ENCODE measurements at places on chromosomes 2 and 18.
A peak's percentile ranks its signal among the peaks of the same experiment; 100 is the strongest.

- no peak for DNase-seq
Measured at GRCh38 chr18:76483780-76484179, 11.3 kb downstream of the ZNF516 start.

GRCh38 chr2:236130349-236130998 is 37.7 kb downstream of the GBX2 start:
- DNase-seq: no peak

DNA sequence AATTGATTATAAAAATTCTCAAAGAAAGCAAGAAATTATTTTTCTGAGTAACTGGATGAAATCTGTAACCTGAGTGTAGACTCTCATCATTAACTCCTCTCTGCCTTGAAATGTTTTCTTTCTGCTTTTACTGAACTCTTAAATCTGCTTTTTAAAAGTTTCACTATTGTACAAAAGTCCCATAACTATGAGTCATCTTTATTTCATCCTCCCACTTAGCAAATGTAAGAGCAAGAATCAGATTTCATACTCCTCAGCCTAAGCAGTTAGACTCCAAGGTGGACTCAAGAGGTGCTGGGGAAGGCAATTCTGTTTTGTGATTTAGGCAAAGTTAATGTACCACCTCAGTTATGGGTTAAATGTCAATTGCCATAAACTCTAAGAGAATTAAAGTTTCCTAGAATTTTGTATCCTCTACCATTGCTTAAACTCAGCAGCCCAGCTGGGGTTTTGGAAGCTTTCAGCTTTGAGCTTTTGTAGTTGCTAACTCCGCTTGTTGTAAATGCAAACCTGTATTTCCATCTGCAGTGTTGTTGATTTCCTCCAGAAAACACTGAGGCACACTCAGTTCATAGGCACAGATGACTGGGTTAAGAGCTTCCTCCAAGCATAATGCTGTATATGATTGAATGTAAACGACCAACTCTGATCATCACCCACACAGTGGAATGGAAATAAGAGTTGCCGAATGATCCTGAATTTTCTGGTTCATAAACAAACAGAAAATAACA is 268.8 kb downstream of the ARHGAP15 start:
- peak; percentile 10 for DNase-seq

DNA sequence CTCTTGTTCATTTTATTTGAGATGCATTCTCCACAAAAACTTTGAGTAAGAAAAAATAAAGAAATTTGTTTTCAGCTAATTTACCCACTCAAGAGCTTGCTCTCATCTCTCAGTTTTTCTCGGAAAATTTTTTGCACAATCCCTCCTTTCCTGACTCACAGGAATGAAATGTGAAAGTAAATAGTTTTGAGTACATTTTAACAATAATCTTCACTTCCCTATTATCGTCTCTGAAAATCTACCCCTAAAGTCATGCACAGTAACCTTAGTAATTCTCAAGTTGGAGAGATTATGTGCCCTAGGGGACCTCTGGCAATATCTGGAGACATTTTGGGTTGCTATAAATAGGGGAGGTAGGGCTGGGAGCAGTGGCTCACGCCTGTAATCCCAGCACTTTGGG is 2.6 kb downstream of the CYB5A start:
- DNase-seq: no peak

DNA sequence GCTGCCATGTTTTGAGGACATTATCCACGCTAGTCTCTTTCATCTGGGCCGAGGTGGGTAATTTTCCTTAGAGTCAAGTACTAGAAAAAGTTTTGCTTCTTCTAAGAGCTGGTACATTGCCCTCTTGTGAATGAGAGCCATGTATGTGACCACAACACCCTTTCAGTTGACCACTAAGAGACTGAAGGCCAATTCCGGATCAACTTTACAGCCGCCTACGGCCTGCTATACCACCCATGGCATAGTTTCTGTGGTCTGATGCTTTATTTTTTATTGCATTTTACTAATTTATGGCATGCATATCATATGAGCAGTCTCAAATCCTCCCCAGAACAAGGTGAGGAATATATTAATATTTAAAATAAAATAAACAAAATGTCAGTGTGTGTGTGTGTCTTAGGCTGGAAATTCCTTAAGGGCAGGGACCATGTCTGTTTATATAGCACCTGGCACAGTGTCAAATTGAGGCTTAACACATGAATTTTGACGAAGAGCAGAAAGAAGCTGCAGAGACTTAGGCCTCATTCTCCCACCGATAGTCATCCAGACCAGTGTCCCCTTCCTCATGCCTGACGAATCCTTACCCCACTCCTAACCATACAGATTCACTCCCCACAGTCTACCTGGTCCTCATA is 35.4 kb downstream of the PSD4 start:
- DNase-seq: no peak

GRCh38 chr18:33944493-33944892 is 280.2 kb downstream of the NOL4 start:
- DNase-seq: no peak

GRCh38 chr2:239297142-239298004 is 103.4 kb downstream of the HDAC4 start:
- DNase-seq: no peak

DNA sequence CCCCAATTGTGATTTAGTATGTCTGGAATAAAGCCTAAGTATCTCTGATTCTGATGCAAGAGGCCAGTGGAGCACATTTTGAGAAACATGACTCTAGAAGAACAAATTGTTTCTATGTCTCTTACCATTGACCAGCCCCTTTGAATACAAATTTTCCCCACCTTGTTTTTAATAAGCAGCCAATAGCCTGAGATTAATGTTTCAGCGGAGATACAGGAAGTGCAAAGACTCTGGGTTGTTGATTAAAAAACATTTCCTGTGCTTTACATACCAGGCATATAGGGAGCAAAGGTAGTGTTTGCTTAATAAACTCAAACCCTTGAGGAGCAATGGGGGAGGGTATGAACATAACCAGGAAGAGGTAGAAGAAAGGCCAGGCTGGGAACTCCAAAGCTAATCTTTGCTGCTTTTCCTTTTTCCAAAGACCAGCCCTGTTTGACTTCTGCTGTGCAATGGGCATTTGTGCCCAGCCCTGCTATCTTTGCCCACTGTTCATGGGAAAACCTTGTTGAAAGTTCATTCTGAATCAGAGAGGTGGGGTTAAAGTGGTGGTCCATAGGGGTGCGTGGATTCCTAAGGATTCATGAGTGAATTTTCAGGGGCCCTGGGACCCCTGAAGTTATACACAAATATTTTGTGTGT is 29.3 kb downstream of the UPP2 start:
- no peak for DNase-seq

- peak; percentile 47 for DNase-seq
Measured at GRCh38 chr2:2621855-2622254, 290.8 kb upstream of the MYT1L start.

GRCh38 chr2:51710222-51710621 is 678.3 kb upstream of the NRXN1 start:
- DNase-seq: no peak

GRCh38 chr2:42639340-42640077 is 71.1 kb downstream of the MTA3 start:
- DNase-seq: no peak

- no peak for DNase-seq
Measured at GRCh38 chr2:122412360-122412759, 656.9 kb downstream of the TSN start.

DNA sequence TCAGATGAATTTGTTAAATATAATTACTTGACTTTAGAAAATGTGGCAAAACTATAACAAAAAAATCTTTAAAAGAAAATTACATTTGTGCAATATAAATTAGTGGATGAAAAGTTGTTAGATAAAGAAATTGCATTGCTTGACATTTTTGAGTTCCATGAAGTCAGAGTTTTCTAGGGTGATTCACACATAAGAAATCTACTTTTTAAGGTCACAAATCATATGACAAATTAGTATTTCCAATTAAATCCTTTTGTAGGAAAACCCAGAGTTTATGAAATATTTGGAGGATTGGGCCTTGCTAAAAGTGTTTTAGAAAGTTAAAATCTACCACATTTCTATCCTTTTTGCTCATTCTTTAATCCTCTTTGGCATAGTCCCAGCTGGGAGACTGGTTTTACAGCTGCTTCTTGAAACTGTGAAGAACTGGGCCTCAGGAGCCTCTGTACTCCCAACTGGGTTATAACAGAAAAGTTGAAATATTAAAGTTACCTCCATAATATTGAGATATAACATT is 289.2 kb downstream of the LRRTM4 start:
- DNase-seq: no peak

GRCh38 chr2:75453384-75454240 is 107.1 kb downstream of the EVA1A start:
- DNase-seq: no peak

DNA sequence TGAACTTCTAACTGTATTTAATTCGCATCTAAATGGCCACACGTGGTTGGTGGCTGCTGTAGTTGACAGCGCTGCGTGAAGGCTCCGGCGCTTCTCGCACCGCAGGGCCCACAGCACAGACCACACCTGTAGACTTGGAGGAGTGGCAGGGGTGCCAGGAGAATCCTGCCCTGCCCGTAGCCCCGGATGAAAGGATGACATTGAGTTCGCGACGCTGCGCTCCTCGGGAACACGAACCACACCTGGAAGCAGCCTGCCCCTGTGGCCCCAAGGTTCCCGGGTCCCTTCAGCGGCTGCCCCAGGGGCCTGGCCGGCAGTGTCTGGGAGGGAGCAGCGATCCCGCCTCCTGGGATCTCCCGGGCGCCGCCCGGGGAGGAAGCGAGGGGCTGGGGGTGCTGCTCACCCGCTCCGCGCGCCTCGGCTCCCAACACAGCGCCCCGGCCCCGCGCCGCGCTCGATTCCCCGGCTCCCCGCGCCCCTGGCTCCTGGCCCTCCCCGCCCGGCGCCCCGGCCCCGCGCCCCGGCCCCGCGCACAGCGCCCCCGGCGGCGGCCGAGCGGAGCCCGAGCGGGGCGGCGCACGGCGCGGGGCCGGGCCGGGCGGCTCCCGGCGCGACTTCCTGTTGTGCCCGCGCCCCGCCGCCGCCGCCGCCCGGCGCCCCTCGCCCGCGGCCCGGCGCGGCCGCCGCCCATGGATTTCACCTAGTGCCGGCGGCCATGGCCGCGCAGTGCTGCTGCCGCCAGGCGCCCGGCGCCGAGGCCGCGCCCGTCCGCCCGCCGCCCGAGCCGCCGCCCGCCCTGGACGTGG is at the start of gene RNPEPL1:
Gene RNPEPL1 (plus strand): TSS at position 613 of the 806 bp plus-strand sequence. CDS start 103 bp downstream, at position 716.
- peak; percentile 67 for DNase-seq

GRCh38 chr18:59640721-59641120 is 56.5 kb downstream of the CCBE1 start:
- no peak for DNase-seq

DNA sequence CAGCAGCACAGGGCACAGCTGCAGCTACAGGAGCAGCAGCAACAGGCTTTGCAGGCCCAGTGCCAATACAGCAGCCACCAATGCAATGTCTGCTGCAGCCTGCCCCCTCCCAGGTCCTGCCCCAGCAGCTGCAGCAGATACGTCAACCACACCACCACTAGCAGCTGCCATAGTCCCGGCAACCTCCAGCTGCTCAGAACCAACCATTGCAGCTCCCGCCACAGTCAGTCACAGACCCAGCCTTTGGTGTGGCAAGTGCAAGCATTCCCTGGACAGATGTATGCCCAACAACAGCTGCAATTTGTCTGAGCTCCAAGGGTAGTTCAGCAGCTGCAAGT is 53.3 kb upstream of the TUBA3E start:
- DNase-seq: no peak

GRCh38 chr2:217249121-217250012 is 389.5 kb upstream of the TNP1 start:
- no peak for DNase-seq

- no peak for DNase-seq
Measured at GRCh38 chr18:2919600-2919999, 72.8 kb downstream of the EMILIN2 start.

DNA sequence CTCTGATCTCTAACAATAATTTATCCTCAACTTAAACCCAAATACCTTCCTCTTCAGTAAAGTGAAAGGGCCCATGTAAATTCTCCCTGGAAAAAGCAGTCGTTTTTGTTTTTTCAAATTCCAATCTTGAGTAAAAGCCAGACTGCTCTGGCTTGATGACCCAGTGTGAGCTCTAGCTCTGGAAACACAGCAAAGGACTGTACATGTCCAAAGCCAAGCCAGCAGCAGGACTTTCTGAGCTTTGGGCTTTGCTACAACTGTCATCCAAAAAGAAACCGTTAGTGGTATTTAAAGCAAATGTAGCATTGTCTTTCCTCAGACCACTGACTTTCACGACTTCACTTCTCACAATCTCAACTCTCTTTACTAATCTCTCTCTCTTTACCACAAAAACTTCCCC is 25.4 kb downstream of the SH3YL1 start:
- DNase-seq: no peak

DNA sequence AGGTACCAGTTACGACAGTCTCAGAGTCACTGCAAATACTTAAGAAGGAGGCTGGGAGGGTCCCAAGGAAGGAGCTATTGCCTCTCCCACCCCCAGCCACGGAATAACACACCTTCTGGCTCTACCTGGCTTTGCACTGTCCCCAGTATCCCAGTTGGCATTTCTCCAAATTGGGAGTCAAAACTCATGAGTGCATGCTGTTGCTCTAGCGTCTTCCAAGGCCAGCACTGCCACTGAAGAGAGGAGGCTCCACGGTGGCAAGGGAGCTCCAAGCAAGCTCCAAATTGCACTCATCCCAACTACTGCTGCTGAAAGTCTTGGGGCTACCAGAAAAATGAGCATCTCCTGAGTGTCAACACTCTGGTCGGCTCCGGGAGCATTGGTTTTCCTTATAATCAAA is 1.6 kb downstream of the SCTR start:
- DNase-seq: no peak

DNA sequence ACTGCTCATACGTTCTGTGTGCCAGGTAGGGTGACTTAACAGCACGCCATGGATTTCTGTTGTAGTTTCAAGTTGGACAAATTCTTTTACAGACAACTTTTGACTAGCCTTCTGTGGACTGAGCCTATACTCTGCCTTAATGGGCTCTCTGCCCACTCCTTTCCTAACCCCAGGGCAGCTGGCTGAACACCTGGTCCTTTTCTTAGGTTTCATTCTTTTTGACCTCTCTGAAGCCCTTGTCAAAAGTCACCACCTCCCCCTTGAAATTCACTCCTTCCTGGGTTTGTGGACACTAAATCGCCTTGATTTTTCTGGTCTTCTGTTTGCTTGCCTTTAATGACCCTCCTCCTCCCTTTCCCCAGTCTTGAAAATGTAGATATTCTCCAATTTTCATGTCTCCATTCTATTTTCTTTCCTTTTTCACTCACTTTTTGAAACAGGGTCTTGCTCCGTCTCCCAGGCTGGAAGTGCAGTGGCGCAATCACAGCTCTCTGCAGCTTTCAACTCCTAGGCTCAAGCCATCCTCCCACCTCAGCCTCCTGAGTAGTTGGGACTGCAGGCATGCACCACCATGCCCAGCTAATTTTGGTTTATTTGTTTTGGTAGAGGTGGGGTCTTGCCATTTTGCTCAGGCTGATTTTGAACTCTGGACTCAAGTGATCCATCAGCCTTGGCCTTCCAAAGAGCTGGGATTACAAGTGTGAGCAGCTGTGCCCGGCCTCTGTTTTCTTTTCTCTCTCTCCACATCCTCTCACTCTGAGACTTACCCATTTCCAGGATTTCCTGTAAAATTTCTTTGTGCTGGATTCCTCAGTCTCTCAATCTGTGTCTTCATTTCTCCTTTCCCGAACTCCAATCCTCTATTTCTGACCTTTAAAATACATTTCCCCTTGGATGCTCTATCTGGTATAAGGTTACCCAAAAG is 112.9 kb downstream of the PLB1 start:
- no peak for DNase-seq

GRCh38 chr2:39512941-39513340 is 75.9 kb upstream of the MAP4K3 start:
- DNase-seq: no peak
